ENCODE measurements at places on chromosomes 7 and 10. TPM values are rescaled to one million over a fixed set of nuclear protein-coding genes. Genes with fewer than 3 reads are reported as not detected.

The C10orf143 gene
- total RNA-seq, result 1.9 TPM

The RBP3 gene
- total RNA-seq, result not detected

The CHST15 gene
- total RNA-seq, result 10.2 TPM

The CPEB3 gene
- 7.9 TPM for total RNA-seq

DNA sequence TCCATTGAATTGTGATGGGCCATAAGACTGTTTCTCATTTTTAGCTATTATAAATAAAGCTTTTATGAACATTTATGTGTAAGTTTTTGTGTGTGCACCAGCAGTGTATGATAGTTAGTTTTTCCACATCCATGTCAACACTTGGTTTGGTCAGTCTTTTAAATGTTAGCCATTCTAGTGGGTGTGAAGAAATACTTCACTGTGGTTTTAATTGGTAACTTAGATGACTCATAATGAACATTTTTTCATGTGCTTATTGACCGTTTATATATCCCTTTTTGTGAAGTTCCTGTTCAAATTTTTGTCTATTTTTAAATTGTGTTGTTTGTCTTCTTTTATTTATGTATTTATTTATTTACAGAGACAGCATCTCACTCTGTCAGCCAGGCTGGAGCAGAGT lies 23.6 kb upstream of the PDK4 start:
- DNase-seq, result no peak

- DNase-seq, result no peak
Measured at GRCh38 chr7:121083790-121084251, 95.3 kb downstream of the CPED1 start.

DNA sequence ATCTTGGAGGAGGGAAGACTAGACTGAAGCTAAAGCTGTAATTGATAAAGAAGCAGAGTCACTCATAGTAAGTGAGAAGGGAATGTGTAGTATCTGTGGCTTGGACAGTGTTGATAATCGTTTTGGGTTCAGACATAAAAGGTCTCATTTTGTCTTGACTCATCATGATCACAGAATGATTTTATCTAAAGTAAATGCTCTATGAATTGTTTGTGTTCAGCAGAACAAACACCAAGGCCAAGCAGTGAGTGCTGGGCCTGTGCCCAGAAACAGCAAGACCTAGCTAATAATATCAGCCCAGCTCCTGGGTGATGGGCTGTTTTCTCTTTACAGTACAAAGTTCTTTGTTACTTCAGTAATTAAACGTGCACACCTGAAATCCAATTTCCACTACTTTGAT lies 26.7 kb upstream of the CD36 start:
- DNase-seq, result no peak

- DNase-seq, result no peak
Measured at GRCh38 chr10:6813306-6813705, 233.2 kb upstream of the PRKCQ start.

DNA sequence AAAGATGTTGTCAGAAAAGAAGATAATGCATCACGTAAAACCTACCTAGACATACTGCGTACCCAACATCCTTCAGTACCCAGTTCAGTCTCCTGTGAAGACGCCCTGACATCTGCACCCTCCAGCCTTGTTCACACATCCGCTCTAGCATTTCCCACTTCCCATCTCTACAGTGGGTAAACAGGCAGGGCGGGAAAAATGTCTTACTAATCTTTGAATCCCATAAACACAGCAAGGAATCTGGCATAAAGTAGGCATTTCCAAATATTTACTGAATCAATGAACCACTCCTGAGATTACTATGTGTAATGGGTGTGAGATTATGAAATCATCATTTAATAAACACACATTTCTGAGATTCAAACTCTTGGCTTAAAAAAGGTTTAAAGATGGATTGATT lies 132.8 kb downstream of the GLI3 start:
- no peak for DNase-seq

DNA sequence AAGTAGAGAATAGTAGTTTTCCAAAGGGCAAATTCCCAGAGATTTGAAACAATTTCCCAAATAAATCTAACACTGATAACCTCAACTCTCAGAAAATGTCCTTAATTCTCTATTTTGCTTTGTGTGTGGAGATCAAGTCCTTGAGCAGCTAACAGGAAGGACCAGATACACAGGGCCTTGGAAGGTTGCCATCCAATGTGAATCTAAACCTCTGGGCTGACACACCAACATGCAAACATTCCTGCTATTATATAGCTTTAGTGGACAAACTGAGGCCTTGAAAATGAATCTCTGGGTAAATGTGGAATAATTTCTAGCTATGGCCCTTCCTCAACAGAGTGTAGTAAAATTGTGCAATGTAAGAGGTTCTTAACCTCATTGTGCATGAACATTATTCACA lies 44.1 kb upstream of the PARD3 start:
- DNase-seq, result peak; percentile 58

GRCh38 chr10:127046975-127047877 lies 142.0 kb downstream of the DOCK1 start:
- DNase-seq, result no peak

- no peak for DNase-seq
Measured at GRCh38 chr10:47176903-47177868, 122.8 kb upstream of the GDF10 start.

DNA sequence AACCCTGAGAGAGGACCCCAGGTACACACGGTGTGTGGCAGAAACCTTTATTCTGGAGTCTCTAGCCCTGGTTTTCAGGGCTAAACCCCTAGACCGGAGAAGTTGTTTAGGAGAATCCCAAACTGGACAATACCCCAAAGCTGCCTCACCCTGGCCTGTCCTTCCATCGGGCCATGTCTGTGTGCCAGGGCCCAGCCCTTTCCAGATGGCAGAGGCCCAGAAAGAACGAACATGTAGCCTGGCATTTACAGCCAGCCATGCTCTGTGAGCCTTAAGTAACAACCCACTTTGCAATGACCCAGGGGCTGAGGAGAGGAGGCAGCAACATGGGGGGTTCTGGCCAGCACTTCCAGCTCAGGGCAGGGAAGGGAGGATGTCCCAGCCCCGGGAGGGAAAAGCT lies 142.1 kb downstream of the NEURL1 start:
- DNase-seq, result no peak

- DNase-seq, result no peak
Measured at GRCh38 chr10:95559896-95560277, 1.3 kb downstream of the SORBS1 start.

GRCh38 chr7:27958933-27959548 lies 219.1 kb downstream of the TAX1BP1 start:
- DNase-seq, result no peak

GRCh38 chr7:18829858-18830285 lies 287.6 kb downstream of the TWIST1 start:
- peak; percentile 23 for DNase-seq

DNA sequence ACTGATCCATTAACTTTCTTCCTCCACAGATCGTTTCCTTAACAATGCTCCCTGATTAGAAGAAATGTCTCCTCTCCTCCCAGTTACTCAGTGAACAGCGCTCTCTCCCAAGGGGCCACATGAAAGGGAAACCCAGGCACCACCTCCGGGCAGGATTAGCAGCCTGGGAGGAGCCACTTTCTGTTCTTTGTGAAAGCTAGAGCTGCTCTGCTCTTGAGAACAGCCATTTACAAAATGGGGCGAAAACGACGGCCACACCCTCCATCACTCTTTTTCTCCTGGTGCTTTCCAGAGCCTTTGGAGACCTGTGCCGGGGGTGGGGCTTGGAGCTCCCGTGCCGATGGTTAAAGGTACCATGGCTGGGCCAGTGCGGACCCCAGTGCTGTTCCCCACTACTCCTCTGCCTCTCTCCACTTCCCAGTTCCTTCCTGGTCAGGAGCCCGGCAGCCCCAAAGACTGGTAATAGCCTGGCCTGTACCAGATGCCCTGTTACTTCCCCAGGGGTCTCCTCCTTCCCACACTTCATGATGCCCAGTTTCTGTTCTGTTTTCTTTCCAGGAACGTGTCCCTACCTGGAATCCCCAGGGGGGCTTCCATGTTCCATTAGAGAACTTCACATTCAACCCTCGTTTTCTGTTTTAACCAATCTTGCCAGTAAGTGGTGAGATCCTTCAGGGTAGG lies 402.9 kb upstream of the GALNT17 start:
- DNase-seq, result peak; percentile 41

Data from colonic mucosa (tissue), 4 donors.